Pancreas (tissue), 10 donors: ENCODE measurements at places on chromosomes 3 and 15.

DNA sequence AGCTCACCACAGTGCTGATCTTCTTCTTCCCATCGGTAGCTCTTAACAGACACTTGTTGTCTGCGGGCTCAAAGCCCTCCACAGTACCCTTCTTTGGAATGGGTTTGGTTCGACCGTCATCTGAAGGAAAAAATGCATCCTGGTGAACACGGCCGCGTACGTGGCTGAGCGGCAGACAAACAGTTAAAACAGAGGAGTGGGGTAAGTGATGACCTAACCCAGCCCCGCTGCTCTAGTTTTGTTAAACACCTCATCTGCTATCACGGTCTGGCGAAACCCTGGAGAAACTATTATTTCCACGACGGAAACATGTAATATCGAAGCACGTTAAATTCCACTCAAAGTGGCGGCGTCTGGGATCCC, 725 bp downstream of the SRP14 start:
- no peak for DNase-seq

GRCh38 chr15:73564255-73564654, 68.9 kb downstream of the NPTN start:
- DNase-seq = no peak

GRCh38 chr3:179430277-179430870, 20.9 kb downstream of the GNB4 start:
- DNase-seq = no peak

- DNase-seq = no peak
Observed at GRCh38 chr15:67303490-67304363, 49.1 kb downstream of the IQCH start.

GRCh38 chr3:98982351-98982750, 80.9 kb upstream of the DCBLD2 start:
- no peak for DNase-seq

GRCh38 chr15:85621094-85621493, 173.6 kb downstream of the KLHL25 start:
- DNase-seq = no peak

- no peak for DNase-seq
Observed at GRCh38 chr15:66865622-66866611, 163.9 kb downstream of the SMAD6 start.

DNA sequence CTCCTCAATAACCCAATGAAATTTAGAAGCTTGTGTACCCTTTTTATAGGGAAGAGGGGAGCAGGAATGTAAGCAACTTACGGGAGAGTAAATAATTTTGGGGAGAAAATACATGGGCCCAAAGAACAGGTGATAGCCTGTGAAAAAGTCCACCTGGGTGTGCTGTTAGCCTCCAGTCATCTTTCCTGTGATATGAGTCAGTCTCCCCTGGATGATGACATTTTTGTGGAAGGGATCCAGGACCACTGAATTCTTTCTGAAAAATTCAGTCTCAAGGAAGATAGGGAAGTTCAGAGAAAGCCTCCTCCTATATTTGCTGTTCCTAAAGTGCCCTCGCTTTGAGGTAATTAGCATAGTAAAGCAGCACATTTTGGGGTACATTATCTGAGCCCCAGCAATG, 149.8 kb downstream of the SQOR start:
- no peak for DNase-seq

DNA sequence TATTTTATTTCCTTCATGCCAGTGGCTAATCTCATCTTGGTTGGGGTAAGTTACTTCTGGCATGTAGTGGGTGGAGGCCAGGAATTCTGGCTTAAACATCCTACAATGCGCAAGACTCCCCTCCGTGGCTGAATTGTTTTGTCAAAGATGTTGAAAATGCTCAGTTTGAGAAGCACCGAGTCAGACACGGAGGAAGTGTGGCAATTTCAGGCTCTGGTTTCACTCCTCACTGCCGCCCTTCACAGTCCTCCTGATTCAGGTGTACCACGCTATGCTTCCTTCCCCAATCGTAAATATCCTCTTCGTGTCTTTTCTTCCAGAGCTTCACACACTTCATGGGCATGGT, 150.7 kb downstream of the OPA1 start:
- no peak for DNase-seq

DNA sequence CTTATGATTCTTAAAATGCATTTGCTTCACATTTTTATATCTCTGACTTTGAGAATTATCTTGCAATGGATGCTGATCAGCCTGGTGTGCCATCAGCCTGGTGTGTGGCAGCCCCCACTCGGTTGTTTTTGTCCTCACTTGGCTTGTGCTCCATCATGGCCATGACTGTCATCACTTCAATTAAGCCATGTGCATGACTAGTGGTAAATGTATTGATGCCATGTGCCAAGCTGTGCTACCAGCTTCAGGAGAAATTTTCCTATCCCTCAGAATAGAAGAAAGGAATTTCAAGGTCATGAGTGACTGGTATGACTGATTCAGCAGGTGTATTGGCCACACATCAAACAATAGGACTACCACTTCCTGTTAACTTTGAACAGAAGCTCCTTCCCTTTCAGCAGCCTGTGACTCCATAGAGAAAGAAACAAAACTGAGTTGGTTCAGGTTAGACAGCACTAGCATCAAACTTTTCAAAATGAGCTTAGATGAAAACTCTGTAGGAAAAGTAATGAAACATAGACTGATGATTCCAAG, 251.7 kb downstream of the GRM7 start:
- DNase-seq = no peak
